ENCODE measurements at places on chromosomes 3 and 15. TPM values are rescaled to one million over a fixed set of nuclear protein-coding genes. Genes with fewer than 3 reads are reported as not detected.

DNA sequence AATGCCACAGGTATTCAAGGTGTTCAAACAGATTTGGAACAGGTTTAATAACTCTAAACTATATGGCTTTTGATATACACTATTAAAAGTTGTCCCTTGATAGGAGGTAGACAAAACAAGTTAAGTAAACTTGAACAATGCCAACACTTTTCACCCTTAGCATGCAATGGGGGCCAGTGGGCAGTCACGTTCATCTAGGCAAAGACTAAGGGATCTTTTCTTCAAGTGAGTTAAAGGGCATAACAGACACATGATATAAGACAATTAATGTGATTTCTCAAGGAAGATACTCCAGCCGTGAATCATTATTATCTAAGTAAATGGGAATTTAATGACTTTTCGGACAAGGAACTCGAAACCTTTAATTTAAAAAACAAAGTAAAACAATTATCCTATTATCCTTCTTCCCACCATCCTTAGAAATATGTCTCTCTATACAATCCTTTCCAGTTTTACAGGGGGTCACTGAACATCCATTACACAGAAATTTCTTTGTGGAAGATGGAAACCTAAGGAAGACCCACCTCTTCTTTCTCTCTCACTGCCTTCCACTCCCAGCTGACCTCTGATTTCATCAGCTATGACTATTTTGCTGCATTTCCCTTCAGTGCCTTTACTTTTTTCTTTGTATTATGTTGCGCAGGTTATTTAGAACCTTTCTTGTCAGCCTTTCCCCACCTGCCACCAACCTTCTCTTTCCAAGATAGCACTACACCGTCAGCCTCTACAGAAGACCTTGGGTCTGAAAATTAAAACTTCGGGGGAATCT, 1.5 kb downstream of the CLDN1 start:
- DNase-seq = no peak

DNA sequence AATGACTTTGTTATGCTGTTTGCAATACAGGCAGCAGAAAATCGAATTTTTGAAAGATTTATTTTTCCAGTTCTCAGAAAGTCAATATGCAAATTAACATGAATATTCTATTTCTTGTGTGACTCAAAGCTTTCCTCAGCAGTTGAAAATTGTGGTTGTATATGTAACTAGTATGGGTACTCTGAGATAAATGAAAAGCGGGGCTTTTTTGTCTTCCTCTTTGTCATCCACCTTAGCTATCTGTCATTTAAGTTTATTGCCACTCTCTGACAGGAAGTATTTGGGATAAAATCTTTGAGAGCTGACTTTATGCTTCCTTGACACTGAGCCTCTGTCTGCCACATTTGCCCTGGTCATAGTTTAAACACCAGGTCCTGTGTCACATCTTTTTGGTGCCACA, 91.5 kb downstream of the ATG7 start:
- DNase-seq = no peak

GRCh38 chr15:68408971-68409370, 23.0 kb downstream of the ITGA11 start:
- peak; percentile 89 for DNase-seq

DNA sequence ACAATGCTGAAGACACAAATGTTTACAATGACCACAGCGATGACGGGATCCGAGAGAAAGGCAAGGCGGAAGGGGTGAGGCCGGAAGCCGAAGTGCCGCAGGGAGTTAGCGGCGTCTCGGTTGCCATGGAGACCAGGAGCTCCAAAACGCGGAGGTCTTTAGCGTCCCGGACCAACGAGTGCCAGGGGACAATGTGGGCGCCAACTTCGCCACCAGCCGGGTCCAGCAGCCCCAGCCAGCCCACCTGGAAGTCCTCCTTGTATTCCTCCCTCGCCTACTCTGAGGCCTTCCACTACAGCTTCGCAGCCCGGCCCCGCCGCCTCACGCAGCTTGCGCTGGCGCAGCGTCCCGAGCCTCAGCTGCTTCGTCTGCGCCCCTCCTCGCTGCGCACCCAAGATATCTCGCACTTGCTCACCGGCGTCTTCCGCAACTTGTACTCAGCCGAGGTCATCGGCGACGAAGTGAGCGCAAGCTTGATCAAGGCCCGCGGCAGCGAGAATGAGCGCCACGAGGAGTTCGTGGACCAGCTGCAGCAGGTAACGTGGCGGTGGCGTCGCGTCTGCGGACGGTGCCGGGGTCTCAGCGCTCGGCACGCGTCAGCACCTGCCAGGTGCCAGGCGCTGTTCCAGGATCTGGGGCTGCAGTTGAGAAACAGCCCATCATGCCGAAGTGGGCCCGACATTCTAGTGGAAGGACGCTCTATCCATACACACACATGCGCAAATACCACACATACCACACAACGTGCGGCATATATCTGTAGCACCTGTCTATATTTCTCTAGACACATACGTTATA, at the start of gene DLEC1:
Gene DLEC1, plus strand, starts transcription at position 108 of the 798 bp plus-strand sequence. Its CDS starts 18 bp downstream, at position 126.
- peak; percentile 89 for DNase-seq

- DNase-seq = no peak
Measured at GRCh38 chr15:85800478-85801123, 5.9 kb upstream of the KLHL25 start.

- DNase-seq = no peak
Measured at GRCh38 chr3:154105218-154105975, 15.8 kb upstream of the ARHGEF26 start.

DNA sequence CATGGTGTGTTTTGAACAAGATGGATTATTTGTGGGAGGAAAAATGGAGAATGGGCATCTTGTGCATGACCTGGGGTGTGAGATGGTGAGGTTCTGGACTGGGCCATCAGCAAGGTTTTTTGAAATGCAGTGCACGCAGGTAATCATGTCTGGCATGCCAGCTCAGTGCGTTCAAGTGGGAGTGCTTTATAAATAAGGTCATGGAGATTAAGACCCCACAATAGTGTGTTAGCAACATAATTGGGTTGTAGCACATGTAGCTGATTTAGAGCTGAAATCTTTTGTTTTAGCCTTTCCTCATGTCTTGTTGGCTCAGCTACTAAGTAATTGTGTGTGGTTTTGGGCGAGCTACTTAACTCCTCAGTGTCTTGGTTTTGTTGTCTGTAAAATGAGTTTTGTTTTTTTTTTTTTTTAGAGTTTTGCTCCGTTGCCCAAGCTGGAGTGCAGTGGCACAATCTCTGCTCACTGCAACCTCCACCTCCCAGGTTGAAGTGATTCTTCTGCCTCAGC, 3.9 kb upstream of the CACNA1D start:
- peak; percentile 60 for DNase-seq

GRCh38 chr15:47374222-47374621, 343.1 kb upstream of the SEMA6D start:
- DNase-seq = no peak

GRCh38 chr15:92565351-92566125, 90.0 kb downstream of the FAM174B start:
- peak; percentile 77 for DNase-seq

- DNase-seq = no peak
Measured at GRCh38 chr3:14404631-14405359, 2.4 kb downstream of the SLC6A6 start.

- DNase-seq = no peak
Measured at GRCh38 chr3:32686713-32687112, 1.7 kb downstream of the CNOT10 start.

- DNase-seq = no peak
Measured at GRCh38 chr3:45368382-45368781, 20.0 kb upstream of the LARS2 start.

DNA sequence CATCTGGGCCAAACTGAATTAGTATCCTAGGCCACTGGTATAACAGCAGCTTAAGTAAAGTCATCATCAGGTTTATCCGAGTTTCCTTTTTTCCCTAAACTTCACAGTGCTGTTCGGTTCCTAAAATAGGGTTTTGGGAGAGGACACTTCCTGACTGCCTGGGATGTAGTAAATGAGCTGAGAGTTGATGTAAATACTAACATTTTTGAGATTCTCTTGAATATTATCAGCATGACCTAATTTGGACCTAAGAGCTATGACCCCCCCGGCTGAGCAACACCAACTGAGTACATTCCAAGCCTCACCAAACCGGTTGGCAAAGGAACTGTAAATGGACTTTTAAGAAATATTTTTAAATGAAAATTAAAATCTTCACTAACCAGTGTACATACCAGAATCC, 78.8 kb downstream of the IL5RA start:
- DNase-seq = no peak

DNA sequence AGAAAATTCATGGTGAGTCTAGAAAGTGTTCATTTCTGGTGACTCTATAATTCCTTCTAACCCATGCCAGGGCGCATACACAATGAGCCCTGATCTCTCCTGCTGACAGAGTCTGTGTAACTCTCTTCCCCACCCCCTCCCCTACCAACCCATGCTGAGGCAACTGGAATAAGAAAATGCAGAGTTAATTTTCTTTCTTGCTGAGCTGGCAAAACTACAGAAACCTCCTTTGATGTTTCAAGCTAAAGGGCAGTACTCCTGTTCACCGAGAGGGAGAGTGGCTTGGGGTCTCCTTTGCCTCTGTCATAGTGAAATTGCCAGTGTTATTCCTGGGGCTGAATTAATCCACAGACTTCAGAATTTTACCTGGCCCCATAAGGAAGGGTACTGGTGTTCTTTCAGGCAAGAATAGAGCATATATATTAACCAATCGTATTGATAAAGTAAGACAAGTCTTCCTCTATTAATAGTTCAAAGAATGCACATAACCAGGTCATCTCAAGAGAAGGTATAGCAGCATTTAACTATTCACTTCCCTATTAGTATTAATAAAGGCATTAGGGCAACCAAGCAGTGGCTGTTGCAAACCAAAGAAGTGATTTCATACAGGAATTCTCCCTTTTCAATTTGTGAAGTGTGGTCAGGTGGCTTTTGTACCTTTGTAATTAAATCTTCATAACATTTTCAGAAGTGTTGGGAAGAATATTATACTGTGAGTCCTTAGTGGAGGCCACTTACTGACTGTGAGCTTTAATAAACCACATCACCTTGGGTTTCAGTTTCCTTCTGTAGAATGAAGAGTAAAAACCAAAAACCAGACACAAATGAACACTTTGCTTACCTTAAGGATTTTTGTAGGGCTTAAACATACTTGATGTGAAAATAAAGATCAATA, 4.1 kb downstream of the GAP43 start:
- no peak for DNase-seq

- DNase-seq = no peak
Measured at GRCh38 chr15:65069179-65069578, 1.4 kb upstream of the RASL12 start.

- no peak for DNase-seq
Measured at GRCh38 chr3:168878655-168879054, 782.9 kb upstream of the GOLIM4 start.

DNA sequence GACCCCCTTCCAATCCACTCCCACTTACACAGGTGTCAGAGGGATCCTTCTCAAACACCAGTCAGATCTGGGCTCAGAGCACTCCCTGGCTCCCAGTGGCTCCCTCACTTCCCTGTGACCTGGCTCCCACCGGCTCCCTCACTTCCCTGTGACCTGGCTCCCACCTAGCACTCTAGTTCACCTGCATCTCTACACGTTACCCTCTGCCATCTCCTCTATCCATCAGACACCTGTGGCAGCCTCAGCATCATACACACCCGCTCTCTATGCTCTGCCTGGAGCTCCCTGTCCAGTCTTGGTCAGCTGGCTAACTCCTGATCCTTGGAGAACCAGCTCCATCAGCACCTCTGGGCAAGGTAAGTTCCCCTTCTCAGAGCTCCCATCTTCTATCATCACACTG, 5.6 kb downstream of the RPP25 start:
- no peak for DNase-seq

GRCh38 chr15:64503640-64504039, 43.3 kb downstream of the ZNF609 start:
- no peak for DNase-seq

- DNase-seq = no peak
Measured at GRCh38 chr3:184110316-184110725, 13.5 kb downstream of the HTR3E start.

- no peak for DNase-seq
Measured at GRCh38 chr3:39141171-39141995, 12.0 kb downstream of the CSRNP1 start.

GRCh38 chr3:190182418-190183043, 61.8 kb upstream of the P3H2 start:
- DNase-seq = peak; percentile 34

DNA sequence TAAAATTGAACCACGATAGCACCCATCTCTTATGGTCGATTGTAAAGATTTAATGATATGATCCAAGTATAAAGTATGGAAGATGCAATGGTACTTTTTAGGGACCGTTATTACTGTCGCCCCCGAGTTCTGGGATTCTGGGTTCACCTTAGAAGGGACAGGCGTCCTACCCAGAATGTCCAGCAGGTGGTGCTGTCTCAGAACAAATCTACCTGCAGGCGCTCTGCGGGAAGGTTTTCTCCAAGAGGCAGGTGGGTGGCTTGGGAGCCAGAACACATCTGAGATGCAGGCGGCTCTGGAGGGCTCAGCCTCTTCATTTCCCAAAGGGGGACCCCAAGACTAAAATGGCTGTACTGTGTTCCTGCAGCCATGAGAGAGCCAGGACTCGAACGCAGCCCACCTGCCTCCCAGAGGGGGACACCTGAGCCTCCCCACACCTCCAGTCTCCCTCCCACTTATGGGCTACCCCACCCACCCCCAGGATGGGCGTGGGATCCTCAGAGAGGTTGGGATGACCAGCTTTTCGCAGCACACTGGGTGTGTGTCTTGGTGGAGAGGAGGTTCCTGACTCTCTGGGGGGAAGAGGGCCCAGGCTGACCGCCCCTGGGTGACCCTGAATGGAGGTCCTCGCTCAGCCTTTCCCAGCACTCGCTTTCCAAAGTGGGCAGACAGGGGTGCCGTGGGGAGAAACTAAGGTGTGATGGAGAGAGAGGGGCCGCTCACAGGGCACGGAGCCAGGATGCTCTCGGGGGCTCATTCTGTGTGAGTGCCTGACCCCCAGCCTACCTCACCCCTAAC, 28.1 kb upstream of the CORO2B start:
- DNase-seq = peak; percentile 92

The TMEM207 gene
- not detected for total RNA-seq

The CGNL1 gene
- total RNA-seq = 9.9 TPM

The HTR3E gene
- not detected for total RNA-seq

The EPHB1 gene
- total RNA-seq = under 0.01 TPM

The GRAMD2A gene
- 2.5 TPM for total RNA-seq

The ACKR4 gene
- 2.2 TPM for total RNA-seq

The ERC2 gene
- 0.42 TPM for total RNA-seq

The BCL2A1 gene
- not detected for total RNA-seq

The DNASE1L3 gene
- total RNA-seq = 2.2 TPM

The SOX14 gene
- not detected for total RNA-seq

The EFCC1 gene
- 9.1 TPM for total RNA-seq

The FANCD2OS gene
- not detected for total RNA-seq

The PLCD1 gene
- total RNA-seq = 24.5 TPM

The SEMA5B gene
- 0.42 TPM for total RNA-seq

The PCLAF gene
- total RNA-seq = not detected
